ENCODE measurements at places on chromosomes 7 and 10. TPM values are rescaled to one million over a fixed set of nuclear protein-coding genes. Genes with fewer than 3 reads are reported as not detected.

TUBB8 gene
- total RNA-seq: 0.69 TPM

SYNPO2L gene
- 0.13 TPM for total RNA-seq

AMZ1 gene
- total RNA-seq: 0.05 TPM

NUTM2E gene
- 0.46 TPM for total RNA-seq

GJD4 gene
- total RNA-seq: not detected

NAT16 gene
- not detected for total RNA-seq

CFAP43 gene
- 0.56 TPM for total RNA-seq

PIK3CG gene
- total RNA-seq: 2.4 TPM

DNA sequence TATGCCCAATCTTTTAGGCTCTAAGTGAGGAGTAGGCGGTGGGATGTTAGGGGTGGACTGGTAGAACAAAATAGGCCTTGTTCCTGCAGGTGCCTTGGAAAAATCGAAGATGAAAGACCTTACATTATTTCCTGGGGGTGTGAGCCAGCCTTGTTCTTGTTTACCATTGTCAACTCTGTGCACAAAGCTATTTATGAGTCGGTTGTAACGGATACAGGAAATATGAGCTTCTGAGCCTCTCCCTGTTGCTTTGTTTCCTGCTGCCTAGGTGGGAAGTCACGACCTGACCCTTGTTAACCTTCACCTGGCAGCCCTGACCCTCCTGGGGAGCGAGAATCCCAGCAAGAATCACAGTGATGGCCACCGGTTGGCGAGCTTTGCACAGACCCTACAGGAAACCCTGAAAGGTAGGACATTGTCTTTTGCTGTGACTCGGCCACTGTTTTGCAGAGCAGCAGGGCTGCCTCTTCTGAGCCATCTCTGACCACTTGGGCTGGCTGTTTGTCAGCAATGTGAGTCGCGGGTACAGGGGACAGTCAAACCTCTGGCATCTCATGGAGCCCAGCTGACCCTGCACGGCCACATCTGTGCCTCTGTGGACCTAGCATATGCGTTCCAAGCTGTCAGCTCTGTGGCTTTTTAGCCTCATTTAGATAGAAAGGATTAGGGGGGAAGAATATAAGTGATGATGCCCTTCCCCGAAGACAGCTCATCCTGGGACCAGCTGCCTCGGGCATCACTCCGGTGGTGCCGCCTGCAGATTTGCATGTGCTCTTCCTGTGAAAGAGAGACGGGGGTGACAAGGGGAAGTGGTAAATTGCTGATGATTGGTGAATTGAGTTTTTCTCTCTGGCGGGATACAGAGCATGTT is 102.1 kb upstream of the ANLN start:
- no peak for DNase-seq

GRCh38 chr7:98213888-98214810 is 2.9 kb downstream of the BHLHA15 start:
- no peak for DNase-seq

DNA sequence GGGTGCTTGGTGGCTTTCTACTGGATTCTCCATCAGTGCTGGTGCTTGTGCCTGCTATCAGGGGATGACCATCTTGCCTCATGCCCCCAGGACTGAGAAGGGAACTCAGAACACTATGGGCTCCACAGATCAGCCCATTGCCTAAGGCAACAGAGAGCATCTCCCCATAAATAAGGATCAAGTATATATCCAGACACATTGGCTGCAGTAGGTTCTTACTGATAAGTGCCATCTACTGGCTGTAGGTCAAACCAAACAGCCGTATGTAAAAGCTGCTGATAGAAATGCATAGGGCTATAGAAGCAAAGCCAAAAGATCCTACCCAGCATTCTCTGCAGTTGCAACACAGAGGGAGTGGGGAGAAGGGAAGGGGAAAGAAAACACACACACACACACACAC is 153.7 kb downstream of the CDK14 start:
- DNase-seq: no peak

GRCh38 chr7:5284304-5285281 is 1.9 kb downstream of the SLC29A4 start:
- DNase-seq: peak; percentile 55

- no peak for DNase-seq
These were observed 445.1 kb upstream of the ZMIZ1 start for GRCh38 chr10:78623578-78624215.

DNA sequence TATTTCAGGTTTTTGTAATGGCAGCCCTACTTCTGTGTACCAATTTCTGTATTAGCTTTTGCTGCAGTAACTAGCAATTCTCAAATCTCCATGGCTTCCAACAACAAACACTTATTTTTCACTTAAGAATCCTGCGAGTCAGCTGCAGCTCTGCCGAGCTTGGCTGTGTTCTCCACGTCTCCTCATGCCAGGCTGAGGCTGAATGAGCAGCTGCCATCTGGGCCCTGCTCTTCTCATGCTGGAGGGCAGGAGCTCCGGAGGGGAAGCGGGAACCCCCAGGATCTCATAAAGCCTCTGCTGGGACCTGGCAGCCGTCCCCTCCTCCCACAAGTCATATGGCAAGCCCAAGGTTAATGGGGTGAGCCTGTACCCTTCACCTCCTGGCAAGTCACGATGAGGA is 591.1 kb downstream of the SDK1 start:
- no peak for DNase-seq

GRCh38 chr7:45978010-45978681 is 57.1 kb upstream of the IGFBP3 start:
- no peak for DNase-seq

GRCh38 chr7:25756601-25757000 is 395.4 kb upstream of the NFE2L3 start:
- no peak for DNase-seq

DNA sequence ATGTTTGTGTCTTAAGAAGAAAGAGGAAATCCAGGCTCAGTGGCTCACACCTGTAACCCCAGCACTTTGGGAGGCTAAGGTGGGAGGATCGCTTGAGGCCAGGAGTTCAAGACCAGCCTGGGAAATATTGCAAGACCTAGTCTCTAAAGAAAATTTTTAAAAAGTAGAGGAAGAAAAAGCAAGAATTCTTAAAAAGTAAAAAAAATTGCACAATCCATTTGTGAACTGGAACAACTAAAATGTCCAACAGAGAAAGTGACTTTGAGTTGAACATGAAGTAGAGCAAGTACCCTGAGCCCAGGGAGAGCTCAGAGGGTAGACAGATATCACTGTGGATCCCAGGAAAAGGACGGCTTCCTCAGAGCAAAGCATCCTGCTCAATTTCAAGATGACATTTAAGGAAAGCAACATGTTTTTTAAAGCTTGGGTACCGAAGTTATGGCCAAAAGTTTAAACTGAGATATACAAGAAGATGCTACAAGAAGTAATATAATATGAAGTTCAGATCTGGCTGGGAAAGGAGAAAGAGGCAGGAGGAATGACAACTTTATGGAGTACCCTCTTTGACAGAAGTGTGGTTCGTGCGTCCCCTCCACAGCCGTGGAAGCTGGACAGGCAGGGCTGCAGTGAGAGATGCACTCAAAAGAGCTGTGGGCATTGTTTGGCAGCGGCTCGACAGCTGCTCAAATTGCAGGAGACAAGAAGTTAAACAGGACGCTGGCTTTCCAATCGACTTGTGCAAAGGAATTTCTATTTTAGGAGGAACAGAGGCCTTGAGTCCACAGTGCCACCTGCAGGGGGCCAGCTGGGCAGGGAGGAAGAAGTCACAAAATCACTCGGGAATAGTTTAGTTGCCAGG is 201.3 kb downstream of the JCAD start:
- peak; percentile 76 for DNase-seq

- no peak for DNase-seq
These were observed 35.3 kb upstream of the PROSER2 start for GRCh38 chr10:11787846-11788245.

DNA sequence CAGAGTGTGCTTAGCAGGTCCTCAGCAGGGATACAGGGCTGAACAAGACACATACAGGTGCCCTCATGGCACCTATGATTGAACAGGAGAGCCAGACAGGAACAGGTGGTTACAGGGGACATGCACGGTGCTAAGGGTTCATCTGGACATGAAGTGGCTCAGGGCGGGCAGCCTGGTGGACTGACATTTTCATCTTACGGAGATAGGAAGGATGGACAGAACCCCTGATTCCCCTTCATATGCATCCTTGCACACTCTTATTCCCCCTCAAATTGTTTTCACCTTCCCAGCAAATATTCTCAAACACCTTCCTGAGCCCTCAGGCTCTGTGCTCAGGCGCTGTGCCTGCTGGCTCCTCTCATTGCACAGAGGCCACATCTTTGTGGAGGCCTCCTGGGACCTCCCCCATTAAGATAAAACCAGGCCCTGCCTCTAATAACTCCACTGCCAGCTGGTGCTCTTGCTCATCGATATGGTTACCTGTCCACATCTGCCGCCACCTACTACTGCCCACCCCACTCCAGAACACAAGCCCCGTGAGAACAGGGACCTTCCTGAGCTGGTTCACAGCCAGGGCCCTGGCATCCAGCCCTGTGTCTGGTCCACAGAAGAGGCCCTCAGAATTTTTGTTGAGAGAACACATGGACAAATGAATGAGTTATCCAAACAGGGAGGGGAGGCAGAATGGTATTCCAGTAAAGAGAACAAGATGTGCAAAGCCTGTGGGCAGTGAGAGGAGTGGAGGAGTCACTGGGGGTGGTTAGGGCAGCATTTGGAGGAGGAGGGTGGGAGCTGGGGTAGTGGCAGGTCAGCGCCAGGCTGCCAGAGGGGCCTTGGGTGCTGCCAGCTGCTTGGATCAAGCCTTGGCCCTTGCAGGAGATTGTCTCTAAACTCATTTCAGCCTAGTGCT is 68.9 kb upstream of the AQP1 start:
- no peak for DNase-seq

GRCh38 chr10:121741248-121741792 is 143.1 kb upstream of the FGFR2 start:
- no peak for DNase-seq

DNA sequence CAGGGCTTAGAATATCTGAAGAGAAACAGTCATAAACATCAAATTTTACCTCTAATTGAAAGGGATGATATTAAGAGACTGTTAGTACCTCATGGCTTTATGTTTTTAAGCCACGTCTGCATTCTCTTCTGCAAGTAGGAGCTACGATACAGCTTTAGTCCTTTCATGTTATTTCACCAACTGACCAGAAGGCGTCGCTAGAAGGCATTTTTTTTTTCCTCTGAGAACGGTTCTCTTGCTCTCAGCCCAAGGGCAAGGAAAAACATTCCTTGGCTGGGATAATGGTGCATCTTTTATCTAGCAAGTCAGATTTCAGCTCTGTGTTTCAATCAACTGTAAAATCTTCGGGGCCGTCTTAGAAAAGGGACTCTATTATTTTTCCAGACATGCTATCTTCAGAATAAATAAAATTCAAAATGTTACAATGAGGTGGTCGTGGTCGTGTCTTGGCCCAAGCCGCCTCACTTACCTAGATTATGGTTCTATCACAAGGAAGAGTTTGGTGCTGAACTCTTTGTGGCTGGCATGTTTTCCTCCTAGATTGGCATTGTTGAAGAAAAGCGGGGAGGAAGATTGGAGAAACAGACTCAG is 41.6 kb upstream of the LYZL2 start:
- peak; percentile 55 for DNase-seq

- no peak for DNase-seq
These were observed 38.3 kb upstream of the SRGN start for GRCh38 chr10:69049566-69049961.

GRCh38 chr10:112789248-112789647 is 160.8 kb upstream of the TCF7L2 start:
- DNase-seq: no peak

Data from endothelial cell (in vitro differentiated cells).